ENCODE measurements at places on chromosomes 6 and 20. TPM values are rescaled to one million over a fixed set of nuclear protein-coding genes. Genes with fewer than 3 reads are reported as not detected.

Gene TSBP1
- not detected for total RNA-seq

Gene ARMC12
- total RNA-seq: 0.44 TPM

Gene SASH1
- 2.4 TPM for total RNA-seq

Gene ATAT1
- total RNA-seq: 5.7 TPM

Gene AVP
- total RNA-seq: not detected

Gene PLCB4
- 20.7 TPM for total RNA-seq

Gene LCA5
- total RNA-seq: 1.3 TPM

Gene TXLNB
- total RNA-seq: not detected

Gene TP53TG5
- not detected for total RNA-seq
